Stimulated activated CD8-positive, alpha-beta memory T cell treated with anti-CD3 and anti-CD28 coated beads, Interleukin-4, amount 100 ng/mL, for 1 hour (primary cell): ENCODE measurements at places on chromosomes 12 and 14.

- DNase-seq: no peak
Observed at GRCh38 chr12:91778091-91778832, 367.4 kb downstream of the BTG1 start.

DNA sequence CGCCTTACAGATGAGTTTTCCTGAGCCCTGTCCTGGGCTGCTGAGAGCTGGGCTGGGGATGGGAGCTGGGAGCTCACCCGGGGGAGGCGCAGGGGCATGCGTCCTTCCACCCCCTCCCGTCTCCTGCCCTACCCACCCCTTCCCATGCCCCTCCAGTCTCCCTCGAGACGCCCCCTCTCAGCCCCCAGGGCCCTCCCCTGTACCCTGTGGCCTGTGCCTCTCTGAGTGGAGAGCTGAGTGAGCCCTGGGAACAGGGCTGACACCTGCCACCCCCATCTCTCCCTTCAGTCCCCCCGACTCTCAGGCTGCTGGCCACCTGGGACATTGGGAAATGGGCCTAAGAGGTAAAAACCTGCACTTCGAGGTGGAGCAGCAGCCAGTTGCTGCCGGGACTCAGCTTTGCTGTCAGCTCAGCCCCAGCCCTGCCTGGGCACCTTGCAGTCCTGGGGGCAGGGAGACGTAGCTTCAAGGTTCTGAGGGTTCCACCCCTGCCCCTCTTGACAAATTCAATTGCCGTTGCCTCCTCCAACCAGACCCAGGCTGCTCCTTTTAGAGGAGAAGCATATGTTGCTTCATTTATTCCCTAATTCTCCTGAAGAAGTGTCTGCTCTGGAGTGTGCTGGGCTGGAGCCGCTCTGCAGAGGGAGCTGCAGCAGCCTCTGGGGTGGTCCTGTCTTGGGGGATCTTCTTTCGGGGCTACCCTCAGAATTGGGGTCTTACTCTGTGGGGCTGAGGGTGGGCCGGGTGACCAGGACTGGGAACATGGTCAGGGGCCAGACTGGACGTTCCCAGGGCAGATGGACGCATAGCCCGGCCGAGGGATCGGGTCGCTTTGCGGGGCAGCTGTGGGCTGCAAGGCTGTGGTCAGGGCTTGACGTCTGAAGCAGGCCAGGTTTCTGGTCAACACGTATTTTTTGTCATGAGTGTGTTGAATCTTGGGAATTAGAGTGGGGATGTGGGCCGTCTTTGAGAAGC, 141.4 kb downstream of the ADGRD1 start:
- no peak for DNase-seq

DNA sequence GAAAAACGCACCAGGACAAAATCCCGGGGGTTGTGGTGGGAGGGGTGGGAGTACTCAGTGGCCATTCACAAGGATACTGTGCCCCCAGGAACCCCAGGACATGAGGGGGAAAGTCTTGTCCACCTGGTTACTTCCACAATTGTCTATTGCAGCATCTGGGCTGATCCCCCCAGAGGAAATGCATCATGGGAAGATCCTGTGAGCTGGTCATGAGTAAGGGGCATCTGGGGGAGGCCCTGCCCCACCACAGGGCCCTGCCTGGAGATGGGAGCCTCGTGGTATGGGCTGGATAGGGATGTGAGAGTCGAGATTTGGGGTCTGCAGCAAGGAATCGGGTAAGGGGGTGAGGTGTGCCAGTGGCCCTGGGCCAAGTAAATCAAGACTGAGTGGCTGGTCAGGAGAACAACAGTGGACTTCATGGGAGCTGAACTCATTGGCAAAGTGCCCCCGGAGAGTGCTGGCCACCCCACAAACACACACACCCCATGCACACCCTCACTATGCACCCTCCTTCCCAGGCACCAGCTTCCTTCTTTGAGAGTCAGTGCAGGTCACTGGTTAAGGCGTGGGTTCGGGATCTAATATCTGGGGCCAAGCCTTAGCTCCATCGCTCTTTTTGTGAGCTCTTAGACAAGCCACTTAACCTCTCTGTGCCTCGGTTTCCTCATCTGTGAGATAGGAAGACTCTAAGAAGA, 3.0 kb upstream of the SERPINA1 start:
- DNase-seq: no peak

DNA sequence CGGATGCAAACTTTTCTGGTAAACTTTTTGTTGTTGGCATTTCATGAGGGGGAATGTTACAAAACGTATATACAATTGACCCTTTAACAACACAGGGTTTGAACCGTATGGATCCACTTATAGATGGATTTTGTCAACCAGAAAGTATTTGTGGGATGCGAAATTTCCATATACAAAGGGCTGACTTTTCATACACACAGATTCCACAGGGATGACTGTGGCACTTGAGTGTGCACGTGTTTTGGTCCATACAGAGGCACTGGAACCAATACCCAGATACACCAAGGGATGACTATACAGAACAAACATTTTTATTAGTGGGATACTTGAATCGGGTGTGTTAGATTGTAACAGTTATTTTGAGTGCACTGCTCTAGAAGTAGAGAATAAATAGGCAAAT, 29.8 kb upstream of the CCT2 start:
- DNase-seq: no peak

DNA sequence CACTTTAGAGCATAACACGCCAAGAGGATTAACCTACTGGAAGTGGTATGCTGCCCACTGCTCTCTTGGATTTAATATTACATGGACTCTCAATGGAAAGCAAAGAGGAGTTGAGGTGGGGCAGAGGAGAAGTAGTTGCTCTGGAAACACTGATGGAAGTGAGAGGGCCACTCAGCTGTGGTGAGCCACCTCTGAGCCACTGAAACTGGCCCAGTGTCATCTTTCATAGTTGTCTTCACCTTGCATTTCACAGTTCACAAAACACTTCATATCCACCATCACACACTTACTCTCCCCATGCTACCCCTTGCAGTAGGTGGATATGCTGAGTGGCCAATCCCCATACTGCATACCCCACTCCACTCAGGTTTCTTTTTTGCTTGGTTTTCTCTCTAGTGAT, 12.2 kb upstream of the PCED1B start:
- no peak for DNase-seq

- no peak for DNase-seq
Observed at GRCh38 chr12:57868851-57869268, 22.3 kb upstream of the CTDSP2 start.

- no peak for DNase-seq
Observed at GRCh38 chr12:124438437-124439056, 128.9 kb downstream of the NCOR2 start.

- no peak for DNase-seq
Observed at GRCh38 chr12:65922077-65922476, 97.8 kb downstream of the HMGA2 start.

DNA sequence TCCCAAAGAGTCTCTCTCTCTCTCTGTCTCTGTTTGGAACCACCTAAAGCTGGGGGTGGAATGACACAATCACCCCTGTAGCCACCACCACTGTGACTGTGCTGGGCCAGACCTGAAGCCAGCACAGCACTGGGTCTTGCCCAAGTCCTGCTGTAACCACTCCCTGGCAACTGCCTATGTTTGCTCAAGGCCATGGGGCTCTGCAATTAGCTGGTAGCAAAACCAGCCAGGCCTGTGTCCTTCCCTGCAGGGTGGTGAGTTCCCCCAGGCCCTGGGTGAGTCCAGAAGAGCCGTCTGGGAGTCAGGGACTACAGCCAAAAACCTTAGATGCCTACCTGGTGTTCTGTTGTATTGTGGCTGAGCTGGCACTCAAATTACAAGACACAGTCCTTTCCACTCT, 50.8 kb downstream of the DGLUCY start:
- DNase-seq: no peak

DNA sequence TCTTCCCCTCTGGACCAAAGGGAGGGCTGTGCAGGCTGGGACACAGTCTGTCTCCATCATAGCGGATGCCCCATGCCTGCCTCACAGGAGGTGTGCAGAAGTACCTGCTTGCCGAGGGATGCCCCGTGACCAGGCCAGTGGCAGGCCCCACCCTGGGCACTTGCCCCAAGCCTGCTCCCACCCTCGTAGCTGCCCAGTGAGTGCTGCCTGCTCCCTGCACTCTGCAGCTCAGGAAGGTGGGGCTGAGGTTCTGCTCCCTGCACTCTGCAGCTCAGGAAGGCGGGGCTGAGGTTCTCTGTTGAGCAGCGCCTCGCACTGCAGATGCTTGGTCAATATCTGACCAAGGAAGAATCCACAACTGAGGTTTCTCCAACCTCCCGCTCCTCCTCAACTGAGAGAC, 6.9 kb downstream of the MMAB start:
- DNase-seq: no peak

DNA sequence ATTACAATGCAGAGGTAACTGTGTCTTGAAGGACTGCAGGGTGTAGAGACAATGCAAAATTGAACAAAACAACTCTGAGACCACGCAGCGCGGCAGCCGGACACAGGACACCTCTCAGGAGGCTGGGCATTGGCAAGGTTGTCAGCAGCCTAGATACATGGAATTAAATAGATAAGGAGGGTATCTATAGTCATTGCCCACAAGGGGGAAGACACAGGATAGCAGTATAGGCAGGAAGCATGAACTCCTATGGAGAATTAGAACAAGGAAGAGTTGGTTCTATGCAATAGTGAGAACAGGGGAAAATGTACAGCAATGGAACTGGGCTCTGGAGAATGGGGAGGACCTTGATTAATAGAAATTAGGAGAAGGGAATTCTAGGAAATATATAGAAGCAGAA, 164.1 kb downstream of the C12orf42 start:
- DNase-seq: no peak

GRCh38 chr14:52266782-52267181, 716 bp upstream of the PTGDR start:
- DNase-seq: no peak

DNA sequence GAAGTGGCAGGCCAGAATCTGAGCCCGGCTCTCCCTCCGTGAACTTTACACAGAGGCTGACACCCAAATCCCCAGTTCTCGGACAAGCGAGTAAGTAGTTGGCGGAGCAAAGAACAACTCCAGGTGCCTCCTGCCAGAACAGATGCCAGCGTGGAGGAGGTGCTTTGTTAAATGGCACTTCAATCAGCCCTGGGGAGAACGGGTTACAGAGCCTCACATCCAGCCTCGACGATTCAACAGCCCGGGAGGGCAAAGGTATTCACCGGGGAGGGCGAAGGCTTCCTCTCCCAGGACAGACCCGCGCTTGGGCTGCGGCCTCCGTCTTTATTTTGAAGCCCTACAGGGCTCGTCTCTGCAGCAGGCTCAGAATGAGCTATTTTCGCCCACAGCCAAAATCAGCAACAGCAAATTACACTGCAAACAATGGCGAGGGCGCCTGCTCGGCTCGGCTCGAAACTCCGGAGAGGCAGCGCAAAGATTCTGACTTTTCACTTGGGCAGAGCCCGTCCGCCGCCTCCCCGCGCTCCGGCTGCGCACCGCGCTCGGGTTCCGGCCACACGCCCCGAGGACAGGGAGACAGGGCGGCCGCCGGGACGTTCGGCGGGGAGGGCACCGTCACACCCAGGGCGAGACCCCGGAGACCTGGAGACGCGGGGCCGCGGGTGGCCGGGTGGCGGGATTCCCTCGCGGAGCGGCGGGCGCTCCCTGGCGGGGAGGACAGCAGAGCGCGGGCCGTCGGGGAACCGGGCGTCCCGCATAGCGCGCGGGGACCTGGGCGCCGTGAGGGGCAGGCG, 811 bp downstream of the TMCC3 start:
- no peak for DNase-seq

- no peak for DNase-seq
Observed at GRCh38 chr12:1796515-1797010, 23.8 kb upstream of the LRTM2 start.

- DNase-seq: no peak
Observed at GRCh38 chr12:13071305-13072280, 27.4 kb downstream of the FAM234B start.

GRCh38 chr12:124994437-124994975, 1.1 kb downstream of the BRI3BP start:
- no peak for DNase-seq

DNA sequence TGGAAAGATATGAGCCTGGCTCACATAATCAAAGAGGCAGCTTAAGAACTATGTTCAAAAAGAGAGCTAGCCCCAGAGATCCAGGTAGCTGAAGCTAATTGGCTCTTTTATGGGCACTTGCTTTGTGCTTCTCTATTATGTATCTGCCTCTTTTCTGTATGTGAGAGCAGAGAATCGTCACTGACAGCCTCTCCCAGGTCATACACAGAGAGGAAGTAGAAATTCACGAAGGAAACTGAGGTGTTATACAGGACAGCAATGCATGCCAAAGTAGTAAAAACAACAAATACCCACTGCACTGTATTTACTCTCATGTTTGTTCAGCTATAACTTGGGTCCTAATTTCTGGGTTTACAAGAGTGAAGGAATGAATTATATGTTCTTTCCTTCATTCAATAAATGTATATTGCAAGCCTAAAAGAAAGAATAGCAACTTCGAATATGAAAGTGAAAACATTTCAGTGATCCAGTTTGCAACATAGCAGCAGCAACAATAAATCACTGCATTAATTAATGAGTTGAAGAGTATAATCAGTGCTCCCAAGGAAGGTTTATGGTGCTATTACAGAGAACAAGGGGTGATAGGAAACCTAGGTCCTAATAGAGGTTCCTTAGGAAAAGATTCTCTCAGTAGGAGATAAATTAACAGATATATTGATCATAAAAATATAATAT, 47.1 kb upstream of the ATXN7L3B start:
- no peak for DNase-seq

GRCh38 chr14:68328509-68328908, 464.4 kb downstream of the ZFP36L1 start:
- no peak for DNase-seq

DNA sequence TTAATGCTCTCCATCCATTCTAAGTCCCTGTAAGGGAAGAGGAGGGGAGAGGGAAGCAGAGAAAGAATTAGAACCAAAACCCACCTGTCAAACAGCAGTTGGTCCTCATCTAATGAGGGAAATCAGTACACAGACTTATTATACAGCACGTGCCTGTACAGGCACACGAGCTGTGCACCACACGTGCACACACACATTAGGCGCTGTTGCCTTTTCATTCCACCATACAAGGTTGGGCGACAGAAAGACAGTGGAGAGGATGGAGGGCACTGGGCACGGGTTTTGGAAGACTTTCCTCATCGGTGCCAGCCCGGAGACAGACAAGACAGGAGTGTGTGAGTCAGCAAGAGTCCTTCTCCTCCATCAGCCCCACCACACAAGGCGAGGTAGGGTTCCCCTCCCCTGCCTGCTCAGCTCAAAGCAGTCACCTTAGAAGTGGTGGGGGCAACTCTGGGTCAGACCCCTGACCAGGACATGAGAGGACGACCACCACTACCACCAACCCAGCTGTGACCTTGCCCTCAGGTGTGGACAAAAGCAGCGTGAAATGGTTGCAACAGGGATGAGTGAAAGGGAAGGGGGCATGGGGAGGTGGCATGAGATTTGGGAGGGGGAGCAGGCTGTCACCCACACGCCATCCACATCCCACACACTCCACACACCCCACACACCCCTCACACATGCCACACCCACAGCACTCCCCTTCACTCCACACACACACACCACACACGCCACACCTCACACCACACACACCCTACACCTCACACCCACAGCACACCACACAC, 80.7 kb downstream of the ACTN1 start:
- DNase-seq: no peak

GRCh38 chr12:41108032-41108431, 80.1 kb upstream of the PDZRN4 start:
- no peak for DNase-seq

GRCh38 chr14:101022121-101022520, 118.6 kb upstream of the RTL1 start:
- no peak for DNase-seq

- peak; percentile 14 for DNase-seq
Observed at GRCh38 chr14:75333606-75334548, 55.2 kb downstream of the FOS start.

GRCh38 chr12:54596526-54596946, 8.1 kb upstream of the PPP1R1A start:
- peak; percentile 11 for DNase-seq

- DNase-seq: no peak
Observed at GRCh38 chr12:14249368-14249767, 116.1 kb upstream of the ATF7IP start.
